ENCODE measurements at places on chromosomes 7 and 10.

DNA sequence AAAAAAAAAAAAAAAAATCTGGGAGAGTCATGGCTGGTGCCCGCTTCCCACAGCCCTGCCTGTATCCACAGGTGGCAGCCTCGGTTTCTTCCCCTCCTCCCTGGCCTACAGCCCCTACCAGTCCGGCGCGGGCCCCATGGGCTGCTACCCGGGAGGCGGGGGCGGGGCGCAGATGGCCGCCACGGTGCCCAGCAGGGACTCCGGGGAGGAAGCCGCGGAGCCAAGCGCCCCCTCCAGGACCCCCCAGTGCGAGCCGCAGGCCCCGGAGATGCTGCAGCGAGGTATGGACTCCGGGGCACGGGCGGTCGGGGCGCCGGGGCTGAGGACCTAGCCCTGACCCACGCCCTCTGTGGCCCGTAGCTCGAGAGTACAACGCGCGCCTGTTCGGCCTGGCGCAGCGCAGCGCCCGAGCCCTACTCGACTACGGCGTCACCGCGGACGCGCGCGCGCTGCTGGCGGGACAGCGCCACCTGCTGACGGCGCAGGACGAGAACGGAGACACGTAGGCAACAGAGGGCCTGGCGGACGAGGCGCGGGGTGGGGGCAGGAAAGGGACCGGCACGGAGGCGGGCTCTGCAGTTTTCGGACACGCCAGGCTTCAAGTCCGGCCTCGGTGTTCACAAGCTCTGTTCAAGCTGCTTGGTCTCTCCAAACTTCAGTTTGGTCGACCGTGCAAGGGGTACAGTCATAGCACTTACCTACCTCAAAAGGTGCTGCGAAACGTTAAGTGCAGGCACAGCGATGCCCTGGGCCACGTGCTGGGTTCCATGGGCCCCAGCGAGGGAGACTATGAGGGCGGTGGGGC lies 3.9 kb downstream of the NFKB2 start:
- DNase-seq = peak; percentile 65

DNA sequence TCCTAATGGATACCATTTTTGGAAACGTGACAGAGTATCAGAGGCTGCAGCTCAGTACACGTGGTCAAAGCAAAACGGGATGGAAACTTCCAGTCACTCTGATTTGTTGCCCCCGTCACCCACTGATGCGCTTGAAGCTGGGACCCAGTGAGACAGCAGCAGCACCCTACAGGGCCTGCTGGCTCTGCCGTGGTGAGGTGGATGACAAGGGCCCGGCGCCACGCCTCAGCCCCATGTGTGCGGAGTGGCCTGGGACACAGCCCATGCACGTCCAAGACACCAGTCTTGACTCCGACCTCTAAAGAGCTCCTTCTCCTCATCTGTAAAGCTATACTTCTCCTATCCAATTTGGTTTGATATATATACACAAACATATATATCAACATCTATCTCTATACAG lies 39.0 kb downstream of the CLEC2L start:
- DNase-seq = no peak

GRCh38 chr10:105691811-105692210 lies 1050.7 kb downstream of the SORCS3 start:
- no peak for DNase-seq

GRCh38 chr10:43409385-43410109 lies 561 bp upstream of the HNRNPF start:
- DNase-seq = peak; percentile 56

DNA sequence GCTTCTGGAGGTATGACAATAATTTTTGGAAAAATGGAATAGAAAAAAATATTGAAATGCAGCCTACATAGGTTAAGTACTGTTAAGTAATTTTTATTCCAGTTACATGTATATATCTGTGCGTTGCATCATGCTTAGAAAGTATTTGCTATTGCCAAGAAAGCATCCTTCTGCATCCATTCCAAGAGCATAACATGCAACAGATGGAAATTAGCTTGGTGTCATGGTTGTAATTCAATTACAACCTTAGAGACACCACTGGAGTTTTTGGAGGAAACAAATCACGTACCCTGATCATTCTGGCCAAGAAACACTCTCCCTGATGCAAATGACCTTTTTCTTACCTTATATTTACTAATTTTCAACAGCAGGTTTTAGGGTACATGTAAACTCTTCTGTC lies 1.7 kb downstream of the AKR1B1 start:
- DNase-seq = no peak

- DNase-seq = no peak
Observed at GRCh38 chr10:16606421-16606820, 84.7 kb upstream of the C1QL3 start.

- DNase-seq = no peak
Observed at GRCh38 chr7:156626220-156626895, 14.2 kb upstream of the RNF32 start.

GRCh38 chr7:50304129-50304910 lies at the start of gene IKZF1:
Gene IKZF1, plus strand, starts transcription at chr7:50304716. Its CDS starts 14,346 bp downstream, at chr7:50319062.
- peak; percentile 21 for DNase-seq

GRCh38 chr7:2104107-2104710 lies 128.5 kb downstream of the MAD1L1 start:
- DNase-seq = no peak

DNA sequence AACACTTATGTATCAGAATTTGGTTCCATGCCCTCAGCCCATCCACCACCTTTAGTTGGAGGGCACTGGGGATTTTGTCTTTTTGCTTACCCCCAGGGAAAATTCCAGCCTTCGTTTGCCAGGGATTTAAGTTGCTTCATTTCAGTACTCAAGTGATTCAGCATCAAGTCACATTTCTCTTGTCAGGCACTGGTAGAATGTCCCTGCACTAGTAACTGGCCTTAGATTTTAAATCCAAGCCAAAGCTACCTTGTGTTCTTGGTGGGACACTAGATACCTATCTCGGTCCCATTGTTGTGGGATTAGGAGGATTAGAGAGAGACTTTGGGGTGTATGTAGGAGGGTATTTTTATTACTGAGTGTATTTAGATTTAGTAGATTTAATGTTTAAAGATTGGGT lies 613.1 kb downstream of the SUGCT start:
- DNase-seq = no peak

- no peak for DNase-seq
Observed at GRCh38 chr10:115432188-115432819, 339.1 kb downstream of the ATRNL1 start.

GRCh38 chr10:59055045-59055444 lies 121.4 kb upstream of the PHYHIPL start:
- DNase-seq = no peak

- DNase-seq = no peak
Observed at GRCh38 chr7:2100278-2101208, 132.2 kb downstream of the MAD1L1 start.

GRCh38 chr10:101939008-101939648 lies 95.5 kb upstream of the KCNIP2 start:
- DNase-seq = no peak

DNA sequence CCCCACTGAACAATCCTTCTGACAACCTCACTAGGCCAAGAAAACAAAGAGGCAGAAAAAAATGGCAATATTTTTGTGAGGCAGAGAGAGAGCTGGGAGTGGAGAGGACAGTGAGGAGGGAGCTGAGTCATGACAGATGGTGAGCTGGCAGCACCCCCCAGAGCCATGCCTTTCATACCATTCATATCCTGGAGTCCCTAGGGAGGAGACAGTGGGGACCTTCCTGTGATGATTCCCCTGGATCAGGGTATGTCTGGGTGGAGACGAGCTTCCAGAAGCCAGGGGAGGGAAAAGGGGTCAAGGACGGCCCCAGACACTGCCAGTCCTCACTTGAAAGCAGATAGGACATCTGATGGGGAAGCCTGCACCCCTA lies 160.5 kb downstream of the ADAM12 start:
- no peak for DNase-seq

- no peak for DNase-seq
Observed at GRCh38 chr10:89362929-89363328, 14.9 kb upstream of the IFIT1B start.

DNA sequence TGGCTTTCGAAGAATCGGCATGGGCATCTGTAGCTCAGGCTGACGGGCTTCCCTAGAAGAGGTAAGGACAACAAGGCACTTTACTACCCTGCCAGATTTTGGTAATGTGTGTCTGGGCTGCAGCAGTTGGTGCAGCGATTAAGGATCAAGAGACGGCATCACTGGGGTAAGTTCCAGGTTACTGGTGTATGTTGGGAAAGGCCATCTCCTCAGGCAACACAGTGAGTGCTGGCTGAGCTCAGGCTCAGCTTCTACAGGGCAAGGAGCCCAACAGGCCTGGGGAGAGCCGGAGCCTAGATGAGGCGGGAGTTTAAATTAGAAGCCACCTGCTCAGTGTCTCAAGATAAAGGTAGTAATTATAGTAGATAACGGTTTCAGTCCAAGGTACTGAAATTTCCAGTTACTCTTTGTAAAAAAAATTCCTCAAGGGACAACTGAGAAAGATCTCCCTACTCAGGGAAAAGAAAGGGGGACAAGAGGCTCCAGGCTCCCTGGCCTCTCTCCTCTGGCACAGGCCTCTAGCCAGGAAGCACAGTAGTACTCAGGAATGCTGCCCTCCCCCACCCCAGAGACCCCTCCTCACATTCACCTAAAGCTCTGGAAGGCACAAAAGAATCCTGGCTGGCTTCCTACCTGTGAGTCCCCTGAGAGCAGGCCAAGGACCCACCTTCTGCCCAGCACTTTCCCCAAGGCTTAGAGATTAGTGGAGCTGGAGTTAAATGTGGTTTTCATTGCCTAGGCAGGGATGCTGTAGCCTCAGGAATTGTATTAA lies 3.9 kb downstream of the CXCL12 start:
- no peak for DNase-seq

GRCh38 chr7:157508477-157508881 lies 171.7 kb downstream of the DNAJB6 start:
- no peak for DNase-seq

DNA sequence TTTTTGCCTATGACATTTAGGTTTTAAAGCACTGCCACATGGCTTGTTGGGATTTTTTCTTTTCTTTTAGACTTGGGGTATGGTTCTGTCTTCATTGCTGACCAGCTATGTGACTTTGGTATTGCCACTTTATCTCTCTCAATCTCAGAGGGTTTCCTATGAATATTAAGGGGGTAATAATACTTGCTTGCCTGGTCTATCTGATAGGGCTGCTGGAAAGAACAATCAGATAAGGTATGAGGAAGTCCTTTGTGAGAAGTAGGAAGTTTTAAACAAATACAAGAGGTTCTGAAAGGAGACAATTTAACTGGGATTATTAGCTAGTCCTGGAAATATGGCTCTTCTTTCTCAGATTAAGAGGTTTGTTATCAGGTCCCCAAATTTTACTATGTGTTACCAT lies 80.8 kb downstream of the ZNF92 start:
- no peak for DNase-seq

DNA sequence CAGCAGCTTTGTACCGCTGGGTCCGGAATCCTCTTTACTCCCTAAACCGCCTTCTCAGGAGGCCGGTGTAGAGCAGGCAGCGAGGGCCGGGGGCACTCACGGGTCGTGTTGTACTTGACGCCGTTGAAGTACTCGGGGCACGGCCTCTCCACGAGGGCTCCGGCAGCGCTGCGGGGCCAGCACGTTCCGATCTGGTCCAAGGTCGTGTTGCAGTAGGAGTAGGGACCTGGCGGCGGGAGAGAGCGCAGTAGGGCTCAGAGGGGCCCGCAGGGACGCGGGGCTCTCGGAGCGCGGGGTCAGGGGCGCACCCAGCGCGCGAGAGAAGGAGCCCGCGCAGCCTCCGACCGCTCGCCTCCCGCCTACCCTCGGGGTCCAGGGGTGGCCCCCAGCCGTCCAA lies 443 bp downstream of the CRHR2 start:
- no peak for DNase-seq

DNA sequence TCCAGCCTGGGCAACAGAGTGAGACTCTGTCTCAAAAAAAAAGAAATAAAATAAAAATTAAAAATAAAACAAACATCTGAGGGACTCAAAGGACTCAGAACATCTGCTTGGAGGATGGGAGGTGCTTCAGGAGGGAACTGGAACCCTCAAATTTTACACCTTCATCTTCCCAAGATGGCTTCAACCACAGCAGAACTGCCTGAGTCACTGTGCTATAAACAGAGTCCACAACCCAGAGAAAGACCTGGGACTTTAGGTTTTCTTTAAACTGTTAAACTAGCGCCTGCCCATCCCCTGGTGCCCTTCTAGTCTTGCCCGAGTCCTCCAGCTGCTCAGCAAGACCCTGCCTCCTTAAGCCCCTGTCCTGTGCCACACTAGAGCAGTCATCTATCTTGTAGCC lies 40.8 kb downstream of the RGS10 start:
- DNase-seq = no peak

- no peak for DNase-seq
Observed at GRCh38 chr7:36387435-36388231, 2.0 kb upstream of the ANLN start.

GRCh38 chr10:11698691-11699549 lies 43.3 kb upstream of the ECHDC3 start:
- no peak for DNase-seq

- DNase-seq = no peak
Observed at GRCh38 chr10:76070916-76071315, 639.5 kb downstream of the LRMDA start.

GRCh38 chr10:74969093-74969492 lies 142.4 kb upstream of the SAMD8 start:
- no peak for DNase-seq

DNA sequence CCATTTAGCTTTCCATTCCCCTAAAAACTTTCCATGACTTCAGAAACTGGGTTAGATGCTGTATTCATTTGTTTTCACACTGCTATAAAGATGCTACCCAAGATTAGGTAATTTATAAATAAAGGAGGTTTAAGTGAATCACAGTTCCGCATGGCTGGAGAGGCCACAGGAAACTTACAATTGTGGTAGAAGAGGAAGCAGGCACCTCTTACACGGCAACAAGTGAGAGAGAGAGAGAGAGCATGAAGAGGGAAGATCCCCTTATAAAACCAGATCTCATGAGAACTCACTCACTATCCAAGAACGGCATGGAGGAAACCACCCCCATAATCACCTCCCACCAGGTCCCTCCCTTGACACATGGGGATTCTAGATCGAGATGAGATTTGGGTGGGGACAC lies 336.8 kb downstream of the TFEC start:
- DNase-seq = no peak

DNA sequence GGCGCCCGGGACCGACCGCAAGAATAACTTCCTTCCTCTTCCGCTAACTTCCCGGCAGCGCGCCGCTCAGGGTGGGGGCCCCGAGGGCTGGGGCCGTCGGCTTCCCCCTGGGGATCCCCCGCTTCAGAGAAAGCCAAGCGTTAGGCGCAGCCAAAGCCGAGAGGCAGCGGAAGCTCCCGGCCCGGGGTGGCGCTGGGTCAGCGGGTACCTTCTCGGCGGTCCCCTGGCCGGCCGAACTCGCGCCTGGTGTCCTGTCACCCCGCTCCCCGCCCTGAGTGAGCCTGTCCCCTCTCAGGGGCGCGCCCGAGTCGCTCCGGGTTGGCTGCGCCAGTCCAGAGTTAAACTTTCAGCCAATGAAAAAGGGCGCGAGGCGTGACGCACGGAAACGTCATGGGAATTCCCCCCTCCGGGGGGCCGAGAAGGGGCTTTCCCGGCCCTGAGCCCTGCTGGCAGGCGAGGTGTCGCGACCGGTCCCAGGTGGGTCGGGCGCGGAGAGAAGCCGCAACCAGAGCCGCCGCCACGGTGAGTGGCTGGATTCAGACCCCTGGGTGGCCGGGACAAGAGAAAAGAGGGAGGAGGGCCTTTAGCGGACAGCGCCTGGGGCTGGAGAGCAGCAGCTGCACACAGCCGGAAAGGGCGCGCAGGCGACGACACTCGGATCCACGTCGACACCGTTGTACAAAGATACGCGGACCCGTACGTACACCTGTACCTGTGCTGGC lies 1.3 kb upstream of the NFKB2 start:
- peak; percentile 74 for DNase-seq

- no peak for DNase-seq
Observed at GRCh38 chr10:50248062-50248461, 3.3 kb downstream of the ASAH2 start.

- DNase-seq = no peak
Observed at GRCh38 chr10:5944389-5945189, 32.8 kb downstream of the IL15RA start.

GRCh38 chr10:102988404-102989314 lies 70.6 kb downstream of the CNNM2 start:
- no peak for DNase-seq

Data from NCI-H1436 (cell line).